ENCODE measurements at places on chromosomes 11 and 22. TPM values are rescaled to one million over a fixed set of nuclear protein-coding genes. Genes with fewer than 3 reads are reported as not detected.

OR52I2 gene
- not detected for total RNA-seq

TMPRSS13 gene
- 1.8 TPM for total RNA-seq

F2 gene
- total RNA-seq = 0.16 TPM

CECR2 gene
- not detected for total RNA-seq

DNA sequence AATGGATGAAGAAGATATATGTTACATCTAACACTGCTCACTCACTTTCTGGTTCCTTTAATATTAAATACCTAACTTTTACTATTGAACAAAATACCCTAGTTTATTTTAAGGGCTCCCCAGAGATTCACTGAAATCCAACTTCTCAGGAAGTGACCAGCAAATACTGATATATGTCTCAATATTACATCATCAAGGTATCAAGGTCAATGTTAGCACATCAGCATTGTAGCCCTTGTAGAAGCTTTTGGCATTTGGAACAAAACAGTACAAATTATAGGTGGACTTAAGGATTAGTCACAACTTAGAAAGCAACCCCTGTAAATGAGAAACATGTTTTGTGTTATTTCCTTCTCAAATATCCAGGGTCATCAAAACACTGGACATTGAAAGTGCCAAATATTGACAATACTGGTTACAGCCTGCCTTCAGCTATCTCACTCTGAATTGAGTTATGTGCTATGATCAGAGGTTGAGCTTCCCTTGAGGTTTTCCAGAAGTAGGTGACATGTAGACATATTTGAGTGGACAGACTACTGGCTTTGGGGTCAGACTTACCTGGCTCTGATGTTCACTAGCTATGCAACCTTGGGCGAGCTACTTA, 1.9 kb upstream of the ATL3 start:
- H3K4me1 ChIP-seq = peaks cover 30% of the 10 kb centered on the region
- H3K27me3 ChIP-seq = peaks cover 2% of the 10 kb centered on the region
- H3K4me3 ChIP-seq = no peak overlapping the region
- no peak for DNase-seq
- no peak overlapping the region for H3K27ac ChIP-seq

All from activated CD8-positive, alpha-beta T cell treated with anti-CD3 and anti-CD28 coated beads, Interleukin-2, amount 10 ng/mL, durations not matched to agents 7 days and 5 days (primary cell).